ENCODE measurements at places on chromosomes 3 and 15.
A peak's percentile ranks its signal among the peaks of the same experiment; 100 is the strongest.

GRCh38 chr3:181629029-181629428 lies 82.7 kb upstream of the SOX2 start:
- no peak for DNase-seq

- DNase-seq = no peak
These were observed 89.1 kb downstream of the TPRG1 start for GRCh38 chr3:189260556-189261493.

DNA sequence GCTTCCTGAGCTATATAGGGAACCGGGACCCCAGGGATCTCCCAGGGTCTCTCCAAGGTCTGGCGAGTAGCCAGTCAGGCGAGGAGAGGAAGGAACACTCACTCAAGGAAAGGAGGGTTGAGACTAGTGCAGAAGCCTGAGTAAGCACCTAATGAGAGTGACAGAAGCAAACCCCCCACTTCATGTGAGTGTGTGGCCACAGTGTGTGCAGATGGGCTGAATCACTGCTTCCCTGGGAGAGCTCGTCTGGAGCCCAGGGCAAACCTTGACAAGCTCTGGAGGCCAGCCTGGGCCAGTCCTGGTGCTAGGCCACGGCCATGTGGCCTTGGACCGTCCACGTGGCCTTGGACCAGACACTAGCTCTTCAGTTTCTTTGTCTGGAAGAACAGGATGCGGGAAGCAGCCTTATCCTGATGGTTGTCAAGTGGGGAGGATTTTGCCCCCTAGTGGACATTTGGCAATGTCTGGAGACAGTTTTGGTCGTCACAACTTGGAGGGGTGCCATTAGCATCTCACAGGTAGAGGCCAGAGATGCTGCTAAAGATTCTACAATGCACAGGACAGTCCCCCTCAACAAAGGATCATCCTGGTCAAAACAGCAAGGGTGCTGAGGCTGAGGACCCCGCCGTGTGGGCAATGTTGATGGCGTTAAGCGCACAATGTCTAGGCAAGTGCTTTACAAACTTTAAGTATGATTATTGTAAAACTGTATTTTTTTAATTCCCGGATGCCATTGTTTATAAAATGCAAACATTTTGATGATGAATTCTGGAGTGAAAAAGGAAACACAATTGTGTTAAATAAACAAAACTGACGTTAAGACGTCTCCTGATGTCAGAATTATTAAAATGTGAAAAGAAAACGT lies 34.8 kb upstream of the CTSH start:
- DNase-seq = peak; percentile 36

DNA sequence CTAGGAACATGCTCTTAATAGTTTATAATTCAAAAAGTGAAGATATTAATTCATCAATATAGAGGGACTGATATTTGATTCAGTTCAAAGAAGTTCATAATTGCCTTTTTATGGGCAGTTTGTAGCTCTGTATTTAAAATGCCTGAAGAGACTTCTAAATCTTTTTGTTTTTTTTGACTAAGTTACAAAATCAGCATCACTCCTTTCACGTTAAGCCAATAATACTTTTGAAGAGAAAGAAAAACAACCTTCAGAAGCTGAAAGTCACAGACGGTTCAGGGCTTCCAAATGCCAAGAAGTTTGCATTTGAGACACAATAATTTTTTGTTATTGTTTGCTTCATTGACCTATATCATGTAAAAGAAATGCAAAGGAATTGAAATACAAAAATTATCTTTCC lies 394.6 kb upstream of the NR2F2 start:
- no peak for DNase-seq

DNA sequence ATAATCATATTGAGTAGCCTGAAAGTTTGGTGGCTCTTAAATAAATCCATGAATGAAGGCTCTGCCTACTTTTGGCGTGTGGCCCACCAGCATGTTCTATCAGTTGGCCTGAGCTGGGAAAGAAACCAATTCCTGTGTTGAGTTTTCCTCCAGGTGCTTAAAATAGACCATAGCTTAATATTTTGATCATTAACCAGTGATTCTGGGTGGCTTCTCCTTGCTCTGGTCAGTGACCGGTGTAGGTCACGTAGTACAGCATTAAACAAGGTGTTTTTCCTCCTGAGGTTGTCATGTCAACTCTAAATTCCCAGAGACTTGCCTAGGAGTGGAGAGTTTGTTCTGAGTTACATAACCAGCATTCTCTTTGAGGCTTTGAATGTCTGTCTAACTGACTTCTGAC lies 1.3 kb downstream of the HHLA2 start:
- DNase-seq = no peak

- DNase-seq = no peak
These were observed 237.4 kb upstream of the TRIM42 start for GRCh38 chr3:140440446-140440845.

- no peak for DNase-seq
These were observed 130.6 kb downstream of the SMAD6 start for GRCh38 chr15:66832664-66833063.

- no peak for DNase-seq
These were observed 201.1 kb downstream of the AKAP13 start for GRCh38 chr15:85581495-85581894.

GRCh38 chr3:123481722-123482457 lies 33.0 kb upstream of the ADCY5 start:
- DNase-seq = no peak

- DNase-seq = no peak
These were observed 142.3 kb downstream of the VPS8 start for GRCh38 chr3:184954251-184954650.

- no peak for DNase-seq
These were observed 55.4 kb upstream of the PIAS1 start for GRCh38 chr15:67998599-67999133.

GRCh38 chr15:76904461-76905012 lies 603 bp downstream of the SCAPER start:
- no peak for DNase-seq

GRCh38 chr15:66722757-66723540 lies 20.9 kb downstream of the SMAD6 start:
- DNase-seq = no peak

DNA sequence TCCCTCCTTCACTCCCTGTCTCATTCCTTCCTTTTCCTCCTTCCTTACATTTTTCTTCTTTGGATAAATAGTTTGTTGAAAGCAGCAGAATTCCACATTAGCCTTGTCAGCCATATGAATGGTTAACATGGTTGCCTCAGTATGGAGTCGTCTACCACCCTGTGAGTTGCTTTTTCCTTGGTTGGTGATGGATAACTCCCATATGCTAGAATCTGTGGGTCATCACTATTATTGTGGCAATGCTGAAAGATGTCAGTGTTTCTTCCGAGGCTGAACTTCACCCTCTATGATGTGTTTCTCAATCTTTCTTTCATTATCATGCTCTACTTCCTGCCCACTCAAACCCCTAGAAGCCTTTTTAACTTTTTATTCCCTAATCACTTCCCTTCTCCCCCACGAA lies 481.8 kb upstream of the KCNMB2 start:
- DNase-seq = no peak

All from brain pericyte (primary cell).